ENCODE measurements at places on chromosomes 16 and 17.

DNA sequence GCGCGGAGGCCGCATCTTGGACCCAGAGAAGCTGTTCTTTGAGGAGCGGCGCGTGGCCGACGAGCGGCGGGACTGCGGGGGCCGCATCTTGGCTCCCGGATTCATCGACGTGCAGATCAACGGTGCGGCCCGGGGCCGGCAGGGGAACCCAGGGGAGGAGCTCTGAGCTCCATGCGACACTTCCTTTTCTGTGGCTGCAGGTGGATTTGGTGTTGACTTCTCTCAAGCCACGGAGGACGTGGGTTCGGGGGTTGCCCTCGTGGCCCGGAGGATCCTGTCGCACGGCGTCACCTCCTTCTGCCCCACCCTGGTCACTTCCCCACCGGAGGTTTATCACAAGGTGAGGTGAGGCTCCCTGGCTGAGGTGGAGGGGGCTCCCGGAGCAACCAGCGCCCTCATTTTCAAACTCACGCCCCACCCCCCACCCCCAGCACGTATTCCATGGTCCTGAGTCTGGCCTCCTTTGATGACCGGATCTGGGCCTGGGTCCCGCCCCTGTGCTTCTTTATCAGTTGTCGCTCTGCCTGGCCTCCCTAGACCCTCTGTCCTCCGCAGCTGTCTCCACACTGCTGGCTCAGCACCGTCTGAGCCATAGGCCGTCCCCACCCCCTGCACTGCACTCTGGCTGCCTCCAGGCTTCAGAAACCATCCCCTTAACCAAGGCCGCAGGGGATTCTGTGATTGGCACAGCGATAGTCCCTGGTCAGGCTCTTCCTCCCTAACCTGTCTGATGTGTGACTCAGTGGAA lies 787 bp downstream of the AMDHD2 start:
- DNase-seq = no peak

DNA sequence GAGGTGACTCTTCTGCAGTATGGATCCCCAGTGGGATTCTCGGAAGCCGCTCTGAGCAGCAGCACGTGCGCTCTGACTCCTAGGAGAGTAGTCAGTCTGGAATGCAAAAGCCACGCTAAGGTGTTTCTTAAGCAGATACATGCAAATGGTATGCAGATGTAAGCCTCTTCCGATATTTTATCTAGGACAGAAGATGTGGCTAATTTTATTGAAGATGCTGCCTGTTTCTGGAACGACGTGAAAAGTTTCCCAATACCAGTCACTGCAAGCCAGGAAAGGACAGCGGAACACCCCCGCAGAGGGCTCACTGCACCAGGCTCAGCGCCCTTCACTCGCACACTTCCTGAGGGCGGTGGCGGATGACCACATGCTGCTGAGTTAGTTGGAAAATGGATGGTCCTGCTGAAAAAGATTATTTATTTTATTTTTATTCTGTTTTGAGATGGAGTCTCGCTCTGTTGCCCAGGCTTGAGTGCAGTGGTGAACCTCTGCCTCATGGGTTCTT lies 10.1 kb downstream of the FADS6 start:
- no peak for DNase-seq

DNA sequence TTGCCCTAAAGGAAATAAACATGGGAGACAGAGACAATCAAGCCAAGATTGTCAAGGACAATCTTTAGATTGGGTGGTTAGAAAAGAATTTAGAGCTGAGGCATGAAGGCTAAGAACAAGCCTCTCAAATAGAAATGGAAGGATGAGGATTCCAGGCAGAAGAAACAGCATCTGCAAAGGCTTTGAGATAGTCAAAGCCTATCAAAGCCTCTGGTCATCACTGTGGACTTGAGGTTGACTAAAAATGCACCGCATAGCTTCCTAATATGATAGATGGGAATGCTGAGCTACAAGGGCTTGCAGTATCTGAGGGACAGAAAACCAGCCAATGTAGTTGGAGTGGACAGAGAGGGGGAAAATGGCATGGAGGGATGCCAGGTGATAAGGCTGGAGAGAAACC lies 109.8 kb upstream of the FAM20A start:
- no peak for DNase-seq

GRCh38 chr17:1813088-1813487 lies 16.6 kb downstream of the SMYD4 start:
- DNase-seq = no peak

DNA sequence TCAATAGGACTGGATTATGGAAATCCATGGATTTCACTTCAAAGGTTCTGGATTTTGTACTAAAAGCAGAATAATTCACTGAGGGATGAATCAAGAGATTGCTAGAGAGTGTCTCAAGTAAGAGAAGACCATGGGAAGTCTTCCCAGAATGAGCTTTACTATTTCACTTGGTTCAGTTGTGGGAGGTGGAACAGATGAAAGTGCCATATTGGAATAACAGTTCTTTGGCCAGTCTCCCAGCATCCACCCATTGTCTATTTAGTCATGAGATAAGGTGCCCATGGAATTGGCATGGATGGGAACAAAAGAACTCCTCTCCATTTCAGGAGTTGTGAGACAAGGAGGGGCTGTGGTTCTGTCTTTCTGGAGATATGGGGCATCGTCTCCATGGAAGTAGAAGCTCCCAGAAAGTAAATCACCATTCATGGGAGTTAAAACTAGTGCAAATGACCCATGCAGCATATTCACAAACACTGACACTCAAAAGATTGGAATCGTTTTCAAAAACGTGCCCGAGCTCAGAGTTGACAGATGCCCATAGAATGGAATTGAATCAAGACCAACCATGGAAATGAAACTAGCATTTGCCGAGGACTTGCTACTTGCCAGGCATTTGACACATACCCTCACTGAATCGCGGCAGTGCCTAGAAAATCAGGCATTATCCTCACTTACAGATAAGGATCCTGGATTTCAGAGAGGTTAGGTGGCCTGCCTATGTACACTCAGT lies 36.2 kb upstream of the CLEC3A start:
- DNase-seq = no peak

DNA sequence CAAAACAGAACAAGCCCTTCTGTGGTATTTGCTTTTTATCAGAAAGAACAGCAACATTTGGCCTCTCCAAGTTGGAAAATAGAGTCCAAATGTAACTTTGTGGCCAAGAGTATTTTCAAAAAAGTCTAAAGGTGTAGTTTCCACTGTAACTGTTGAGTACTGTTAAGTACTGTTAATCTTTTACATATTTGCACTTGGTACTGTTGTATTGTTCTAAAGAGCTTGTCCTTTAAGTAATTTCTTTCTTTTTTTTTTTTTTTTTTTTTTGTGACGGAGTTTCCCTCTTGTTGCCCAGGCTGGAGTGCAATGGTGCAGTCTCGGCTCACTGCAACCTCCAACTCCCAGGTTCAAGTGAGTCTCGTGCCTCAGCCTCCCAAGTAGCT lies 21.5 kb downstream of the LDAF1 start:
- DNase-seq = no peak

GRCh38 chr16:53805752-53806151 lies 101.8 kb downstream of the FTO start:
- DNase-seq = no peak

DNA sequence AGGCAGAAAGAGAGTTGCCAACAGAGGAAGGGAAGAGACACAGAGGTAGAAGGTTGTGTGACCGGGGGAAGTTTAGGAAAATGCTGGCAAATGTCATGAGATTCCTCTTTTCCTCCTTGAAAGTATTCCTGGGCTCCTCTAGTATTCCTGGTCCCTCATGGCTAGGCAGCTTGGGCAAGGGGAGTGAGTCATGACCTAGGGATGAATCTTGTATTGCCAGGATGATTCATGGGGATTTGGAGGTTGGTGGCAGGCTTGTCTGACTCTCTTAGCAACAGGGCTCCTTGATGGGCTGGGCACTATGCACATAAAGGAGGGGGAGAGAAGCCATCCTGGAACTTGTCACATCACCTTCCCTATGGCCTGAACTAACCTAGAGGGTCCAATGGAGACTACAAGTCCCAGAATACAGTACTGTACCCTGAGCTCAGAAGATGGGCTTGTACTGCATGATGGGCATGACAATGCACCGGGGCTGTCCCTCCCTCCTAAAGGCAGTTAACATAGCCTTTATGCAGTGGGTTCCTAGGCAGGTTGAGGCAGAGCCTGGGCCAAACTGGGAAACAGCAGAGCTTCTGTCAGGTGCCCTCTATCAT lies 2.1 kb upstream of the SEZ6 start:
- DNase-seq = no peak

DNA sequence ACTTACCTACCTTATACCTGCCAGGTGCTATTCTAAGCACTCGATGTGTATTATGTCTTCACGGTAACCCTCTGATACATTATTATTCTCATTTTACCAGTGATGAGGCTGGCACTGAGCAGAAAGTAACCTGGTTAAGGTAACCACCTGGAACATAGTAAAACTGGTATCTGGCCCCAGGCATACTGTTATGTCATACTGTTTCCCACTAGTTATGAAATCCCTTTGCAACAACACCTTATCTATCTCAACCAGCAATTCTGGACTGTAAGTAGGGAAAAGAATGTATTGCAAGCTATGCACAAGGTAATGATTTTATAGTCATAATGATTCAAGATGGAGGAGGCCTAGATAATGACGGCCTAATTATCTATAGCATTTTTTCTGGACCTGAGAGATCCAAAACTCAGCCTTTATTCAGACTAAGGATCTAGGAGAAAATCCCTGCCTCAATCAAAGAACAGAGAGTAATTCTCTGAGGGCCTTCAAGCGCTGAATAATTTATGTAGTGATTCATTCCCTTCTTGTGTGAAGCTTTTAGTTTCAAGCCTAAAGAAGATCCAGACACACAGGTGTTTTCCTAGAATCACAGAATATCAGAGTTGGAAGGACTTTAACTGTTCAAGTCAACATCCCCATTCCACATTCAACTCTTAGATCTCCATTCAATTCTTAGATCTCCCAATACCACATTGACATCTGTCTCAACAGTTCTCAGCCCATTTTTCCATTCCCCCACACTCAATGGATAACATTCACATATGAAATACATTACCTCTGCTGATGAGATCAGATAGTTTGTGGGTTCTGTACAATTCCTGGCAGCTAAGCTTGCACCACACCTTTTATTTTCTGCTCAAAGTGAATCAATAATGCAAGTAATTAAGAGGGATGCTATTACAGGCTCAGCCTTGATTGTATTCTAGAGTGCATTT lies 14.9 kb upstream of the MMD start:
- DNase-seq = no peak

DNA sequence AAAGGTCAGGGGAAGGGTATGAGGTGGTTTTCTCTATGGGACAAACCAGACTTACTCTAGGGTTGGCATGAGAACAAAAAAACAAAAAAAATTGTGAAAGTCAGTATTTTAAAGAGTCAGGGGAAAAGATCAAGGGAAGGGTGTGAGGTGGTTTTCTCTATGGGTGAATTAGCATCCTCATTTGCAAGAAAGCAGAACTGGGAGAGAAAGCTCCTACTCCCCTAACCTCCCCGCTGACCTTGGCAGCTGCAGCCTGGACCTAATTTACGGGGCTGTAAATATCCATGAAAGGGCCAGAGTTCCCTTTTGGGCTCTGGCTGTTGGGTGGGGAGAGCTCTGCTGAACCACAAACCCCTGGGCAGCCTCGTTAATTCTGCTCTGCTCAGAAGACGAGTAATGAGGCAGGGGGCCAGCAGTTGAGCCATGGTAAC lies 10.6 kb downstream of the RHBDL3 start:
- DNase-seq = no peak

DNA sequence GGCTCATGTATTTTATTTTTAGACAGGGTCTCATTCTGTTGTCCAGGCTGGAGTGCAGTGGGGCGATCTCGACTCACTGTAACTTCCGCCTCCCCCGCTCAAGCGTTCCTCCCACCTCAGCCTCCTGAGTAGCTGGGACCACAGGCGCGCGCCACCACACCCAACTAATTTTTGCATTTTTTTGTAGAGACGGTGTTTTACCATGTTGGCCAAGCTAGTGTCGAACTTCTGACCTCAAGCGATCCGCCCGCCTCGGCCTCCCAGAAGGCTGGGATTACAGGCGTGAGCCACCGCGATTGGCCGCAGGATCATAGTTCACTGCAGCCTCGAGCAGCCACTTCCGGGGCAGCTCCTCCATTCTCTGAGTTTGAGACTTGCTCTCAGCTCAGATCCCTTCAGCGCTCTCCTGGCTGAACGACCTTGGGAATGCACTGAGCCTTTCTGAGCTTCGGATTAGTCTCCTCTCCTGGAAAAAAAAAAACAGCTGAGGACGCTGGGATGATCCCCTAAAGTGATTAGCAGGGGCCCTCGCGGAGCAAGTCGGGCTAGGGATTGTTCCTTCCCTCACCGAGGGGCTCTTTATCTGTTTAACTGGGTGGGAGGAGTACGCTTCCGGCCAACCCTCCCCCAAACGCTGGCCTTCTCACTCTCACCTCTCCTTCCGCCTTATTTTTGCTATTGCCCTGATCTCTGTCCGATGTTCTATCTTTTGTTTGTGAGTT lies 1.1 kb upstream of the PKMYT1 start:
- no peak for DNase-seq

GRCh38 chr17:76132574-76133338 lies 8.3 kb downstream of the FOXJ1 start:
- DNase-seq = no peak

DNA sequence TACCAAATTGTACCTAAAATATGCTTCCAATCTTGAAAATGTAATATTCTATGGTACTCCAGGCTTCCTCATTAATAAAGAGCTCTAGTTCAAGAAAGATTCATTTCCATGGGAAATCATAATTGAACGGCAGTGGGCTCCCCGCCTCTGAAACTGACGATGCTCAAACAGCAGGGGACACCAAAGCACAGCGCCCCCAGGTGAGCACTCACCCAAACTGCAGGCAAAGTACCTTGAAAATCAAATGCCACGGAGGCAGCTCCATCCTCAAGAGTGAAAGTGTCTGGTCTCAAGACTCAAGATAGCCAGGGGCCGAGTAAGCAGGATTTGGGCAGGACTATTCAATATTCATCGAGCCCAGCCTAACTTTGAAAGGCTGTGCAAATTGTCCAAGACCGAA lies 217.4 kb upstream of the TNRC6C start:
- DNase-seq = no peak

DNA sequence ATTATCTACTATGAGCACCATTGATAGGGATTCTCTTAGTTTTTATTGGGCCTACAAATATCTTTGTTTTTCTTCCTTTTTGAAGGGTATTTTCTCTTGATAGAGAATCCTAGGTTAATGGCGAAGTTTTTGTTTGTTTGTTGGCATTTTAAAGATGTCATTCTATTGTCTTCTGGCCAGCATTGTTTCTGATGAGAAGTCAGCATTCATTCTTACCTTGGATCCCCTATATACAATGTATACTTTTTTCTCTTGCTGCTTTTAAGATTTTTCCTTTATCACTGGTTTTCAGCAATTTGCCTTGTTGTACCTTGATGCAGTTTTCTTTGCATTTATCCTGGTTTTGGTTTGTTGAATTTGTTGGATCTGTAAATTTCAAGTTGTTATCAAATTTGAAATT lies 130.1 kb downstream of the TOX3 start:
- DNase-seq = no peak
